ENCODE measurements at places on chromosomes 3 and 15. TPM values are rescaled to one million over a fixed set of nuclear protein-coding genes. Genes with fewer than 3 reads are reported as not detected.
A peak's percentile ranks its signal among the peaks of the same experiment; 100 is the strongest.

Gene HACL1
- polyA plus RNA-seq: 42.2 TPM

Gene KATNBL1
- polyA plus RNA-seq: 31.3 TPM

Gene ZNF501
- 9.2 TPM for polyA plus RNA-seq

GRCh38 chr15:97084650-97085049 is 754.1 kb downstream of the NR2F2 start:
- DNase-seq: no peak

DNA sequence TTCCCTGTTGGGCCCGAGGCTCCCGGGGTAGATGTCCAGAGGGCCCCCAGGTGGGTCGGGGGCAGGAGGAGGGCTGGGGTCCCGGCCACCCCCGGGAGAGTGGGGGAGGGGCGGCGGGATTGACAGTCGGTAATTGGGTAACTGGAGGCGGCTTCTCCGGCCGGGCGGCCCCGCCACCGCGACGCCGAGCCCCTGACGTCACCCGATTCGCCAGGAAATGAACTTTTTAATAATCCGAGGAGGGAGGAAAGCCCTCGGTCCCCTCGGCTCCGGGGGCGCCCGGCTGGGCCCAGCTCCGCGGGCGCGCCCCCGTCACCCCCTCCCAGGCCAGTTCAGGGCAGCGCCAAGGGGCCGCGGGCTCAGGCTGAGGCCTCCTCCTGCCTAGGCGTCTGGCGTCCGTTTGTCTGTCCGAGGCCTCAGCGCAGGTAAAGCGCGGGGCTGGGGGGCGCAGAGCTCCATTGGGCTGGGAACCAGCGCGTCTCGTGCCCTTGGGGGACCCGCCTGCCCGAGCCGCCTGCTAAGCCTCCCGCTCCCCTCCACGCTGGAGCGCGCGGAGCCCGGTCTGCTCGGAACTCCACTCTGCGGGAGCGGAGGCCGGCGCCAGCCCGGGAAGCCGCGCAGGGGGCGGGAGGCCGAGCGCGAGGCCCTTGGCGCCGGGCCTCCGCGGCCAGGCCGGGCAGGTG is 3.9 kb downstream of the GATA2 start:
- DNase-seq: no peak

GRCh38 chr3:33915796-33916546 is 117.5 kb downstream of the PDCD6IP start:
- peak; percentile 26 for DNase-seq
